ENCODE measurements at places on chromosomes 16 and 17.

- DNase-seq, result no peak
Measured at GRCh38 chr16:63323055-63323454, 1286.8 kb upstream of the CDH8 start.

- no peak for DNase-seq
Measured at GRCh38 chr16:951660-952301, 19.0 kb downstream of the LMF1 start.

GRCh38 chr17:47714773-47715396, 18.2 kb upstream of the TBX21 start:
- DNase-seq, result no peak

GRCh38 chr16:47622451-47623176, 161.5 kb downstream of the PHKB start:
- DNase-seq, result no peak

- DNase-seq, result no peak
Measured at GRCh38 chr17:79927136-79927661, 88.0 kb upstream of the CBX4 start.

DNA sequence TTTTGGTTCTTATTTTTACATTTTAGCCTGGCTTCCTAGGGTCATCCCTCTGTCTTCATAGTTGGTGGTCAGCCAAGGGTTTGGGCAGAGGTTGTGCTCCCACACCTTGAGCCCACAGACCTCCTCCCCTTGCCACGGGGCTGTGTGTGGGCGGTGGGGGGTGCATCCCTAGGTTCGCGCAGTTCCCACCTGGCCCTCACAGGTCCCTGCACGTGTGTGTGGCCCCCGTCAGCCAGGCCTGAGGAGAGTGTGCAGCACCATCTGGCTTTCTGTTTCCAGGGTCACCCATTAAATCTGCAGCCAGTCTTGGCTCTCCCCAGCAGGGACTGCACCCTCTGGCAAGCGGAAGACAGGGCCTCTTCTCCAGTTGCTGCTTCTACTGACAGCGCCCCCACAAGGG, 13.6 kb upstream of the OGFOD3 start:
- no peak for DNase-seq

DNA sequence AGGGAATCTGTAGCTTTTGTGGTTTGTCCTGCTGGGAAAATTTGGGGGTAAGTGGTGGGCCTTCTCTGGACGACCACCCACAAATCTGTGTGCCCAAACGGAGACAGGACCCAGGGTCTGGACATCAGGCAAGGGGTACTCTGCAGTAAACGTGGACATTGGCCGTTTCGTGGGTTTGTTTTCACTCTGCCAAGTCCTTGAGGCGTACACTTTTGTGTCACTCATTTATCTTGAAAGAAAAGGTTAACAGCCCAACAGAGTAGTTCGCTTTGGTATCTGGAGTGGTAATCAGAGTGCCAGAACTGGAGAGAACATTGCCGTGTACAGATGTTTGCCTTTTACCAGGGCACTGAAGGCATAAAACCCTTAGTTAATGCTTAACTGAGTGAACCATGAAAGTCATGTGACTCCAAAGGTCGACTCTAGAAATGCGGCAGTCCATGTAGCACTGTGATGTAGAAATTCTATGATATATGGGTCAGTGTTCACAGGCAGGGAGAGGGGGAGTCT, 15.4 kb downstream of the NAA60 start:
- no peak for DNase-seq
